ENCODE measurements at places on chromosomes 11 and 22.

DNA sequence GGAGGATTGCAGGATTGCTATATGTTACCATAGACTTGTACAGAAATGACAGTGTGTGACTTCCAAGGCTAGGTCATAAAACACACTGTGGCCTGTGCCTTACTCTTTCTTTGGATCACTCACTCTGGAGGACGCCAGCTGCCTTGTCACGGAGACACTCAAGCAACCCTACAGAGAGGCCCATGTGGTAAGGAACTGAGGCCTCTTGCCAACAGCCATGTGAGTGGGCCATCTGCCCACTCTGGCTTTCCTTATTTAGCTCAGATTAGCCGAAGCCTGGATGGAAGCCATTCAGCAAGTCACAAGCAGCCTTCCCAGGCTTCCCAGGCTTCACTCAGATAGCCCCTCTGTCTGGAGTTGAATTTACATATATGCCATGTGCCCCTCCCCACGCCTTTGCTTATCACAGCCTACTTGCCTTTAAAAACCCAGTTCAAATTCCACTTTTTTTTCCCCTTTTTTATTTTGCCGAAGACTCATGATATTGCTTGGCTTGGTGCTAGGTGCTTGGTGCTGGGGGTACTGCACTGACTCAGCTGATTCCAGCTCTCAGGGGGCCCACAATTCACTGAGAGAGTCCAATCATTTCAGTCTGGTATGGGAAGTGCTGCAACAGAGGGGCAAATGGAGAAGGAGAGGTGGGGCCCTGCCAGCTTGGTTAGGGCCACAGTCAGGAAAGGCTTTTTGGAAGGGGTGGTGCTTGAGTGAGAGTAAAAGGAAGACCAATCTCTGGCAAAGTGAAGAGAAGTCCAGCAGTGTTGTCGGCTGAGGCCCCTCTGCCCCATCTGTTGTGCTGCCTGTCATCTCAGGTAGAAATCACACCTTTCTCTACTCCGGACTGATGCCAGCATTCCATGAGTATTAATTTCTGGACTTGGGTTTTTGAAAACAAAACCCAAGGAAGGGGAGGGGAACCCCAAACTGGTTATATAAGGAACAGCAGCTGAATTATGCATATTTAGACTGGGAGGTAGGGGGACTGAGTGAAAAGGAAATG is 14.5 kb upstream of the P4HA3 start:
- no peak for DNase-seq

DNA sequence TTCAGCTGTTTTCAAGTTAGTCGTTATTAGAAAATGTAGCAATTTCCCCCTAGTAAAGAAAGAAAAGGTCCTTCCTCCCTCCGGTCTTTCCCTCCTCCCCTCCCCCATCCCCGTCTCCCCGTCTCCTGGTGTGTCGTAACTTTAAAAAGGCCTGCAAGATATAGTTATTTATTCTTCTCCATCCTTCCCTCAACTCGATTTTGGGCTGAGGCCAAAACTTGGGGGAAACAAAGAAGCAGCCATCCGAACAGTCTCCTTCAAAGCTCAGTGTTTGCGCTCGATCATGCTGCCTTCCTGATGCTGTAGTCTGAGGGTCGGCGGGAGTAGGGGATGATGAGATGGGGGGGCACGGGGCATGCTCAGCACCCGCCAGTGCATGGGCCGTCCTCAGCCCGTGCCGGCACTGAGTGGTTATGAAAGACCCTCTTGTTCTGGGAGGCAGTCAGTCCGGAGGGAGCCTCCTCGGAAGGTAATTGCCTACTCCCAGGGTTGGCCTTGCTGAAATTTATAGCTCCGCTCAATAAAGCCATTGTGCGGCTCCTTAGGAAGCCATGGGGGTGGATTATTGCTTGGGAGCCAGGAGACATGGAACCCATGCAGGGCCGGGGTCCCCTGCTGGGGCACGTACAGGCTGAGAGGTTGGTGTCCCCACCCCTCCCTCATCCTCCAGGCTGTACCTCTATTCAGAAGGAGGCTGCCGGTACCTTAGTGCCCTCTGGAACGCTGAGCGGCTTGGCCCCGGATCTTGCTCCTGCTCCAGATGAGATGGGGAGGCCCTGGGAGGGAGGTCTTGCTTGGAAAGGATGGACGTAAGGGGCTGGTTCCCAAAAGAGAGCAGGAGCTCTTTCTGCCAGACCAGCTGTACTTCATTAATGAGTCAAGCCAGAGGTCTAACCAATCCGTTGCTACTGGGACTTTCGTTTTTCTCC is 212.7 kb upstream of the CADM1 start:
- DNase-seq, result no peak

DNA sequence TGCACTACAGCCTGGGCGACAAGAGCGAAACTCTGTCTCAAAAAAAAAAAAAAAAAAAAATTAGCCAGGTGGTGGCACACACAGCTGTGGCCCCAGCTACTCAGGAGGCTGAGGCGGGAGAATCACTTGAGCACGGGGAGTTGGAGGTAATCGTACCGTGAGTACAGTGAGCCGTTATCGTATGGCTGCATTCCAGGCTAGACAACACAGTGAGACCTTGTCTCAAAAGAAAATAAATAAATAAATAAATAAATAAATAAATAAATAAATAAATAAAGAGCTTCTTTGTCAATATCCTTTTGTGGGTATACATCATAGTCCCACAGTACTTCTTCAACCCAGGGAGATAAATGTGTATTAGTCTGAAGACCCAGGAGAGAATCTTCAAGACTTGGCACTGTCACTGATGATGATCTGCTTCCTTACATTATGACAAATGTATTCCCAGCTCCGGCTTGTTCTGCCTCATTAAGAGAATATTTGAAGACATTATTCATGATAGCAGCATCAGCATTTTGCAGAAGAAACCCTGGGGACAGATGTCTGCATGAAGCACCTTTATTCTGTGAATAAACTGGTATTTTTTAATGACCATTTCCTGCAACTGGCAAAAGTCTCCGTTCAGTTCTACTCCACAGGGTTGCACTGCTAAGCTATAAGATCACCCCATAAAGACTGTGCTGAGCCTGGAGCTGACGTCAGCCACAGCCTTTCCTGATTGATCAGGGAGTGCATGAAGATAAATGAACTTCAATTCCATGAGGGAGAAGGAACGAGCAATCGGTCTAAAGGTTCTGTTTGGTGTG is 1.6 kb upstream of the ACY3 start:
- DNase-seq, result no peak

DNA sequence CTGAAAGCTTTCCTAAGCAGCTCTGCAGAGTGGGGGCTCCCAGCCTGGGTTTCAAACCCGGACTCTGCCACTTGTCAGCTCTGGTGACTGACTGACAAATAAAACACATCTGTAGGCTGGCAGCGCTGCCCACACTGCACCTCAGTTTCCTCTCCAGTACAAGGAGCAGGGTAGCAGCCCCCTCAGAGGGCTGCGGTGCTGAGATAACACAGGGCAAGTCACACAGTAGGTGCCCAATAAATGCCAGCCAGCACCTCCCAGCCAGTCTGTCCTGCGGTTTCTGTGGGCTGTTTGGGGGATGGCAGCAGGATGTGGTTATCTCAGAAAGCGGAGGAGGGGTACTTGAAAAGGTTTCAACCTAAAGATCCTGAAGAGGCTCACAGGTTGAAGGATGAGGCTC is 1.5 kb downstream of the SYT12 start:
- peak; percentile 32 for DNase-seq

DNA sequence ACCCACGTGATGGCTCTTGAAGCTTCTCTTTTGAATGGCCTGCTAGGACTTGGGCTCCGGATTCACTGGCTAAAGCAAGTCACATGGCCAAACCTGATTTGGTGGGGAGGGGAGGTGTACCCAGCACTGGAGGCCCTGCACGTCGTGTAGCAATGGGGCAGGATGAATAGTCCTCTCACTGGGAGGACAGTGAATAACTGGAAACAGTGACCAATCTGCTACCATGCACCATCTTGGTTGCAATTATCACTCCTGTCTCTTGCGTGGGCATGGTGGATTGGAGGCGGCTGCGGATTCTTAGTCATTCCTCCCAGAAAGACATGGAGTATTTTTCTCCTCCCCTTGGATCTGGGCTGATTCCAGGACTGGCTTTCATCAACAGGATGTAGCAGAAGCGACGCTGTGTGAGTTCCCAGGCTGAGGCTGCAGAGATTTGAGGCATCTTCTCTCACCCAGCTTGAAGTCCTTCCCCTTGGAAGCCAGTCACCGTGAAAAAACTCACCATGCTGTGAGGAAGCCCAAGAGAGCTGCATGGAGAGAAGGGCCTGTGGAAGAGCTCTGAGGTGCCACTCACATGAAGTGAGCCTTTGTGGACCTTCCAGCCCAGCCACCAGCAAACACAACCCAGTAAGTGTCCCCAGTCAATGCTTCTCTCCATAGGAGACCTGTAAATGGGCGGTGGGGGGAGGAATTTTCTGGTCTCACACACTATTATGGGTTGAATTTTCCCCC is 70.4 kb downstream of the IGLL1 start:
- no peak for DNase-seq

GRCh38 chr22:49789289-49790141 is 38.2 kb downstream of the BRD1 start:
- DNase-seq, result peak; percentile 13

- DNase-seq, result no peak
These were observed 2.9 kb upstream of the OR52J3 start for GRCh38 chr11:5043380-5043779.

DNA sequence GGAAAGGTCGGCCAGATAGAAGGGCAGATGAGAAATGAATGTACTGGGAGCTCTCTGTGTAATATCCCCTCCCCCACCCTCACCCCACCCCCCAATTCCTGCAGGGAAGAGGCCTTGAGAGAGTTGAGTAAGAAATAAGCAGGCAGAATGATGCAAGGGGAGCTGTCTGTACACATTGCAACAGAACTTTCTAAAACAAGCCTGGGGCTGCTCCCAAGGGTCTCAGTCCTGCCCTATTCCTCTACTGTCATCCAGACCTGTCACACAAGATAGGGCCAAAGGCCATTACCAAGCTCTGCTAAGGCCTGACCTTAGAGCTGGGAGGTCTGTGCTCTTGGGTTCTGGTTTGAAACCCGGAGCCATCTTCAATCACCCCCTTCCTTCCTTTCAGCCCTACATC is 5.7 kb upstream of the DGAT2 start:
- no peak for DNase-seq

DNA sequence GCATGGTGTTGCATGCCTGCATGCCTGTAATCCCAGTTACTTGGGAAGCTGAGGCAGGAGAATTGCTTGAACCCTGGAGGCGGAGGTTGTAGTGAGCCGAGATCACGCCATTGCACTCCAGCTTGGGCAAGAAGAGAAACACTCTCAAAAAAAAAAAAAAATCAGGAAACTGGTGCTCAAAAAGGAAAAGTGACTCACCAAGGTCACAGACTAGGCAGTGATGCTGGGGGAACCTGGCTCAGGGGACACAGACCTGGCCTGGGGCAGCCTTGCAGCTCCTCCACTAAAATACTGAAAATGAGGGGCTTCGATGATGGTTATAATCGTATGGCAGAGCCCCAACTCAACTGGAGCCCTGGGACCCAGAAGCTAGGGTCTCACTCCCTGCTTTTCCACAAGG is 8.1 kb upstream of the SLC35E4 start:
- no peak for DNase-seq

- DNase-seq, result no peak
These were observed 325.1 kb downstream of the DLG2 start for GRCh38 chr11:85301895-85302678.

DNA sequence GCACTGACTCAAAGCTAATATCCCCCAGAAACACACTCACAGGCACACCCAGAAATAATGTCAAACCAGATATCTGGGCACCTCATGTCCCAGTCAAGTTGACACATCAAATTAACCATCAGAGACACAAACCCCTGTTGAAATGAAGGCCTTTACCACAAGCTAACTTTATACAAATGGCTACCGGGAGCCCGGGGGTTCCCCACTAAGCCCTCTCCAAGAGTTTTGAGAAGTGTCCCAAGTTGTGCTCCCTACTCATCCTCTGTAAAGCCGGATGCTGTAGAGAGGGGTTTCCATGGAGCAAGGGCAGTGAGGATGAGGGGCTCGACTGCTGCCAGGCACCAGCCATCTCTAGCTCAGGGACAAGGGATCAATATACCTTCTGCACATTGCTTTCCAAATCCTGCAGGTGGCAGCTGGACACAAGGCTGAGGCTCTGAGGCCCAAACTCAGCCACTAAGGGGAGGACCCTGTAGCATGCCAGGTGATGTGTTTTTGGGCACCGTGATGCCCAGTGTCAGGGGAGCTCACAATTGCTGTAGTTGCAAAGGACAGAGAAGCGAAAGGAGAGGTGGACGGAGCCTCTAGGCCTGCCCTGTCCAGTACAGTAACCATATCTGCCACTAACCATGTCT is 145.7 kb downstream of the TTC17 start:
- DNase-seq, result no peak

- DNase-seq, result no peak
These were observed 93.6 kb downstream of the DHCR7 start for GRCh38 chr11:71354394-71355105.

DNA sequence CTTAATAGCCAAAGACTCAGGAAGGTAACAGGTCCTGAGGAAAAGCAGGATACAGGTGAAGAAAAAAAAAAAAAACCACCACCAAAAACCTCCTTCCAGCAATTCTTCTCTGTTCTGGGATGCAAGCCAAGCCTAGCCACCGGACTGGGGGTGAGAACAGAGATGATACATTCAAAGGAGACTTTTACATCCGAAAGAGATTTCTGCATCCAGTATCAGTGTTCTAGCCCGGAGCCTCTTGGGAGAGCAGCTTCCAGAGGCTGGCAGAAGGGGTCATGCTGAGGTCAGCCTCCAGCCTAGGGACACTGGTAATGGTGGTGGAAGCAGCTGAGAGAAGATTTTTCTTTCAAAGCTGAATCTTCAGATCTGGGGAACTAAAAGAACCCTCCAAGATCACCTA is 76.2 kb downstream of the KCNC1 start:
- DNase-seq, result no peak

- no peak for DNase-seq
These were observed 788.8 kb upstream of the FAT3 start for GRCh38 chr11:91435694-91436395.

All from stimulated activated naive CD4-positive, alpha-beta T cell treated with Interleukin-2 at 50 U/mL for 16 hours (primary cell).